ENCODE measurements at places on chromosomes 1 and 21. TPM values are rescaled to one million over a fixed set of nuclear protein-coding genes. Genes with fewer than 3 reads are reported as not detected.

DNA sequence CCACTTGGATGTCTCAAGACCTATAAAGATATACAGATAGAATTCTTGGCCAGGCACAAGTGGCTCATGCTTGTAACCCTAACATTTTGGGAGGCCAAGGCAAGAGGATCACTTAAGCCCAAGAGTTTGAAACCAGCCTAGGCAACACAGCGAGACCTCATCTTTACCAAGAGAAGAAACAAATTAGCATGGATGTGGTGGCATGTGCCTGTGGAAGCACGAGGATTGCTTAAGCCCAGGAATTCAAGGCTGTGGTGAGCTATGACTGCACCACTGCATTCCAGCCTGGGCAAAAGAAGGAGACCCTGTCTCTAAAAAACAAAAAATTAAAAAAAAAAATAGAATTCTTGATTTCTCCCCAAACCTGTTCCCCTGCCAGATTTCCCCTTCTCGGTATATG is 8.3 kb downstream of the ASAP3 start:
- DNase-seq = no peak
- H3K36me3 ChIP-seq = no peaks in the 10 kb centered on the region
- H3K27me3 ChIP-seq = no peaks in the 10 kb centered on the region
- no peak overlapping the region for H3K27ac ChIP-seq
- H3K4me1 ChIP-seq = peaks cover 6% of the 10 kb centered on the region
- no peak overlapping the region for H3K4me3 ChIP-seq

DNA sequence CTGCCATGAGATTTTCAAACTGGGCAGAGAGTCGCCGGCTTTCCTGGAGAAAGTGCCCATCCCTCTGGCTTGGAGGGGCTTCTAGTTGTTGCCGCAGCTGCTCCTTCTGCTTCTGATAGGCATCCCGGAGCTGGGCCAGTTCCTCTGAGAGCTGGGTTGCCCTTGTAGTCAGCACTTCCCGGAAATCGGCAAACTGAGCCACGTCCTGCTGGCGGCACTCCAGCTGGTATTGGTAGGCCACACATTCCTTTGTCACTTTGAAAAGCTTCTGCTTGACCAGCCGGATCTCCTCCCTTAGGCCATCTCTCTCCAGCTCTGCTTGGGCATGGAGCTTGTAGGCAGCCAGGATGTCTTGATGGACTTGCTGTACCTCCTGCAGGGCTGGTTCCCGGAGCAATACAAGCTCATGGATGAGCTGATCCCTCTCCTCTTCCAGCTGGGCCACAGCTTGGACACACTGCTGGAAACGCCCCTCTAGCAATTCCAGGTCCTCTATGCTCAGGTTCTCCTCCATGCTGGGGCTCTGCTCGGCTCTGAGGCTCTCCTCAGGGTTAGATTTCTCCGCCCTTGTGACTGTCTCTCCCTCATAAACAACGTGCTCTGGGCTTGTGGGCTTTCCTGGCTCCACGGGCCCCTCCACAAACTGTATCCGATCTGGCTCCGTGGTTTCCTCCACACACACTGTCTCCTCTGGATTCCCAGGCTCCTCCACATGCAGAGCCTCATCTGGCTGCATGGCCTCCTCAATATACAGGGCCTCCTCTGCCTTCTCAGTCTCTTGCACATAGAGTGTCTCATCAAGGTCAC is 7.3 kb downstream of the SYNC start:
- no peaks in the 10 kb centered on the region for H3K36me3 ChIP-seq
- peaks cover 9% of the 10 kb centered on the region for H3K4me1 ChIP-seq
- no peak overlapping the region for H3K27ac ChIP-seq
- no peak overlapping the region for H3K4me3 ChIP-seq
- H3K27me3 ChIP-seq = no peaks in the 10 kb centered on the region

GRCh38 chr1:160346463-160346862 is 3.3 kb downstream of the NCSTN start:
- H3K27me3 ChIP-seq = no peaks in the 10 kb centered on the region
- H3K36me3 ChIP-seq = peaks cover 13% of the 10 kb centered on the region
- H3K4me1 ChIP-seq = peaks cover 6% of the 10 kb centered on the region
- H3K4me3 ChIP-seq = no peak overlapping the region
- no peak overlapping the region for H3K27ac ChIP-seq

DNA sequence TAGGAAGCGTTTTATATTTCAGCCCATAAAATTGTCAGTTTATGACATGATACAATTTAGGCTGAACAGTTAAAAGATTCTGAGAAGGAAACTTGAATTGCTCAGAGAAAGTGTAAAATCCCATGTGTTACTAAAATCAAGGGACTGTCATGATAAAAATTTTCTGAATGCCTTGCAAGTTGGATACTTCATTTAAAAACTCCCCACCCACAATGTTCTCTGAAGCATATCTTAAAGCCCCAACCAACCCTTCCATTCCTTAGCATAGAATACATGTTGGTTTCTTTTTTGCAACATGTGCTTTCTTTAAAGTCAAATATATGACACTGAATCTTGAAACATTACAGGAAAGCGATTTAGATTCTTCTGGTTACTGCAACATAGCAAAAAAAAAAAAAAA is 97.4 kb downstream of the MRPL39 start:
- no peak overlapping the region for H3K4me3 ChIP-seq
- H3K36me3 ChIP-seq = no peaks in the 10 kb centered on the region
- H3K27ac ChIP-seq = no peak overlapping the region

DNA sequence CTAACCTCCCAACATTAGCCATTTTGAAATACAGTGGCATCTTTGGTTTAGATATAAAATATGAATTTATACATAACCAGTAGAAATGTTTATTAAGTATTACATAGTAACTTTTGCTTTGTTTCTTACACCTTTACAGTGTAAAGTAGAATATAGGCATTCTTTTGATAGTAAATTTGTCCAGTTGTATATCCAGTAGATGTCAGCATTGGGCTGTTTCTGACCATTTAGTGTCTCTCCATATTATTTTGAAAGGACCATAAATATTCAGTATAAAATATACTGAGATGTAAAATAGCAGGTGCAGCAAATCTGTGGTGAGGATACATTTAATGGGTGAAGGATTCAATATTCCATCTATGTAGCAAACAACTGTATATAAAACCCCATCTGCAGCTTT is 115.8 kb upstream of the ZRANB2 start:
- no peaks in the 10 kb centered on the region for H3K27me3 ChIP-seq
- no peak overlapping the region for H3K27ac ChIP-seq
- DNase-seq = peak; percentile 16
- H3K4me3 ChIP-seq = no peak overlapping the region
- no peaks in the 10 kb centered on the region for H3K4me1 ChIP-seq

GRCh38 chr1:108719656-108720435 is 7.1 kb downstream of the FNDC7 start:
- peaks cover 15% of the 10 kb centered on the region for H3K4me1 ChIP-seq
- peak overlapping the region; percentile 48 for H3K27ac ChIP-seq
- no peaks in the 10 kb centered on the region for H3K36me3 ChIP-seq
- no peak overlapping the region for H3K4me3 ChIP-seq

DNA sequence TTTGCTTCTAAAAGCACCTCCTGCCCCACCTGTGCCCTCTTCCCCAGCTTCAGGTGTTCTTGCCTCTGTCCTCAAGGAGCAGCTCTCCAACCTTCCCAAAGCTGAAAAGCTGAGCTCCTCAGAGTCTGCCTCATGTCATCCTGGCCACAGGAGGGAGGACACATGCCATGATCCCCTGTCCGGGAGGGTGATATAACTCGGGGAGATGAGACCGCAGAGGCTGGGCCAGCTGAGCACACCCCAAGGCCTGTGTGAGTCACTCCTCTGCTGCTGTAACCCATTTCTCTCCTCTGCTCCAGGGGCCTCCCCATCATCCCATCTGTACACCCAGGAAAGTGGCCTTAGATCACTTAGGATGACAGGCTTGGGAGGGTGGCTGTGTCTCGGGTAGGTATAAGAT is 49.8 kb downstream of the EPHB2 start:
- H3K4me3 ChIP-seq = no peak overlapping the region
- no peaks in the 10 kb centered on the region for H3K36me3 ChIP-seq
- H3K4me1 ChIP-seq = peaks cover 13% of the 10 kb centered on the region
- DNase-seq = no peak
- no peaks in the 10 kb centered on the region for H3K27me3 ChIP-seq
- H3K27ac ChIP-seq = no peak overlapping the region

DNA sequence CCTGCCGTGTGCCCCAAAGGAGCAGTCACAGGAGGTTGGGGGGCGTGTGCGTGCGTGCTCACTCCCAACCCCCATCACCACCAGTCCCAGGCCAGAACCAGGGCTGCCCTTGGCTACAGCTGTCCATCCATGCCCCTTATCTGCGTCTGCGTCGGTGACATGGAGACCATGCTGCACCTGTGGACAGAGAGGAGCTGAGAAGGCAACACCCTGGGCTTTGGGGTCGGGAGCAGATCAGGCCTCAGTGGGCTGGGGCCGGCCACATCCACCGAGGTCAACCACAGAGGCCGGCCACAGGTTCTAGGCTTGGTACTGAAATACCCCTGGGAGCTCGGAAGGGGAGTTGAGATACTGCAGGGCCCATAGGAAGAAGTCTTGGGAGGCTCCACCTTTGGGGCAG is 23.5 kb downstream of the COL6A1 start:
- DNase-seq = no peak
- no peak overlapping the region for H3K4me3 ChIP-seq
- H3K27ac ChIP-seq = no peak overlapping the region

DNA sequence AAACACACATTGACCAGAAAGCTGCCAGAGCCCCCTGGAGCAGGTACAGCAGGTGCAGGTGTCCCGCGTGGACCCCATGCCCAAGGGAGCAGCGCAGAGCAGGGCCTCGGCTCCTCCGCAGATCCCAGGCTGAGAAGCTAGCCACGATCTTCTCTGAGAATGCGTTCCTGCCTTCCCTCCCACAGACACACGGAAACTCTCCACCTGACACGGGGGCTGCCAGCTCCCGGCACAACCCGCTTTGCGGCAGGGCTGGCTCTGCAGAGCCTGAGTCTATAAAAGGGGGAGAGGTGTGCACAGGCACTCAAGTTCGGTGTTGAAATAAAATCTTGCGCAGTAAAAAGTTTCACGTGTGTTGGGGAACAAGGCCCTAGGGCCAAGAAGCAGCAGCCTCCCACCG is 9.6 kb downstream of the MEGF6 start:
- H3K27me3 ChIP-seq = no peaks in the 10 kb centered on the region
- H3K4me3 ChIP-seq = no peak overlapping the region
- no peaks in the 10 kb centered on the region for H3K36me3 ChIP-seq
- no peak for DNase-seq
- H3K4me1 ChIP-seq = peaks cover 3% of the 10 kb centered on the region
- no peak overlapping the region for H3K27ac ChIP-seq

DNA sequence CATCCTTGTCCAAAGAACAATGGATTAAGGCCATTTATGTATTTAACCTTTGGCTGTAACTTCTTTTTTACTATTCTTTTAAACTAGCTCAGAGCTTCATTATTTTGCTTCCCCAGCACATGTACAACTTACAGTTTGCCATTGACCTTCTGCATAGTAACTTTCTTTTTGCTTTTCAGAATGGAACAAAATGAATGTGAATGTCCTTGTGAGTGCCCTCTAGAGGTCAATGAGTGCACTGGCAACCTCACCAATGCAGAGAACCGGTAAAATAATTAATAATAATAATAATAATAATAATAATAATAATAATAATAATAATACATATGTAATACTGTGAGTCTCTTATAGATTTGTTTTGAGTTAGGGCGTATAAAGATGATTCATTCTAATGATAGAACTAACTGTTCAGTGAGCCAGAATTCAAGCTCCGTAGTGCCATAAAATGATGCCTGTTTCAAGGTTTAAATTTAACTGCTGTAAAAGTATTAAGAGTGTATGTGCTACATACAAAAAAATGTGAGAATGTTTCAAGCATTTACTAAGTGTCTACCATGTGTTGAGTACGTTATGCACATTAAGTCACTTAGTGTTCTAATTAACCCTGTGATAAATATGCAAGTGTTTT is 69.0 kb upstream of the RAVER2 start:
- H3K27ac ChIP-seq = no peak overlapping the region
- H3K4me1 ChIP-seq = no peaks in the 10 kb centered on the region
- H3K36me3 ChIP-seq = peaks cover 2% of the 10 kb centered on the region
- no peaks in the 10 kb centered on the region for H3K27me3 ChIP-seq
- H3K4me3 ChIP-seq = no peak overlapping the region

GRCh38 chr21:41668686-41669532 is 97.9 kb downstream of the RIPK4 start:
- no peaks in the 10 kb centered on the region for H3K4me1 ChIP-seq
- no peak overlapping the region for H3K4me3 ChIP-seq
- DNase-seq = no peak
- H3K36me3 ChIP-seq = no peaks in the 10 kb centered on the region

DNA sequence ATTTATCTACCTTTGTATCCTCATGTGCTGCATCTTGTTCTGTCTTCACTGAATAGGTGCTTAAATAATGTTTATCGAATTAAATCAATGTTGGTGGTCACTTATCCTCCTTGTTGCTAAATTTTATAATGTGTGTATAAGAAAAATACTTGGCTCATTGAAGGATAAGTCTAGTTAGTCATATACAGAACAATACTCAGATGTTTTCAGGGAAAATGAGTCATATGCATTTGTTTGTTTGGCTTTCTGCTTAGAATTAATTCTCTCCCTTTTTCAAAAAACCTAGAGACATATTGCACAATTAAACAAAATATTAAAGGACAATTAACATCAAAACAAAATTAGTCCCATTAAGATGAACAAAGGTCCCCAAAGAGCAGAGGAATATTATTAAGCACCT is 89.0 kb downstream of the UBE2U start:
- peak overlapping the region; percentile 56 for H3K27ac ChIP-seq
- no peak overlapping the region for H3K4me3 ChIP-seq
- no peaks in the 10 kb centered on the region for H3K36me3 ChIP-seq
- peak; percentile 71 for DNase-seq
- H3K27me3 ChIP-seq = no peaks in the 10 kb centered on the region

DNA sequence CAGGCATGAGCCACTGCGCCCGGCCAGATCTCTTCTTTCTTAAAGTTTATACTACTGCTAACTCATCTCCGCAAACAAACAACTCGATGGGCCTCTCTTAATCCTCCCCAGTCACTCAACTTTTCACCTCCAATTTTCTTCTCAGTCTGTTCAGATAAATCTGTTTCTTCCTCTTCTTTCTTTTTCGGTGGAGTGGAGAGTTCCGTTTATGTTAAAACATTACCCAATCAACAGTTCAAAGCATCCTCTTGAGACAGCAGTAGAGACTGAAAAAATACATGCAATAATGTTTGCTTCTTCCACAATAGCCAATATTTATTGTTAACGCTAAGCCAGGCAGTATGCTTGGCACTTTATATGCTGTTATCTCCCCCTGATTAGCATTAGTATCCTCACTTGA is 1.4 kb upstream of the ANKRD13C start:
- peaks cover 11% of the 10 kb centered on the region for H3K4me1 ChIP-seq
- no peak overlapping the region for H3K27ac ChIP-seq
- H3K36me3 ChIP-seq = no peaks in the 10 kb centered on the region
- DNase-seq = no peak

- H3K27me3 ChIP-seq = no peaks in the 10 kb centered on the region
- no peak overlapping the region for H3K27ac ChIP-seq
- H3K36me3 ChIP-seq = peaks cover 2% of the 10 kb centered on the region
- no peak for DNase-seq
Measured at GRCh38 chr1:110375490-110375889, 15.3 kb downstream of the SLC16A4 start.

Gene ZNF124
- total RNA-seq = 25.6 TPM

Gene LEFTY2
- total RNA-seq = not detected

Gene CFHR1
- not detected for total RNA-seq

Gene CELA3B
- not detected for total RNA-seq

Gene FTCD
- 1.5 TPM for total RNA-seq

Gene SOX13
- total RNA-seq = 38.0 TPM

Measured in endothelial cell of umbilical vein (primary cell).